ENCODE measurements at places on chromosomes 1 and 21.

DNA sequence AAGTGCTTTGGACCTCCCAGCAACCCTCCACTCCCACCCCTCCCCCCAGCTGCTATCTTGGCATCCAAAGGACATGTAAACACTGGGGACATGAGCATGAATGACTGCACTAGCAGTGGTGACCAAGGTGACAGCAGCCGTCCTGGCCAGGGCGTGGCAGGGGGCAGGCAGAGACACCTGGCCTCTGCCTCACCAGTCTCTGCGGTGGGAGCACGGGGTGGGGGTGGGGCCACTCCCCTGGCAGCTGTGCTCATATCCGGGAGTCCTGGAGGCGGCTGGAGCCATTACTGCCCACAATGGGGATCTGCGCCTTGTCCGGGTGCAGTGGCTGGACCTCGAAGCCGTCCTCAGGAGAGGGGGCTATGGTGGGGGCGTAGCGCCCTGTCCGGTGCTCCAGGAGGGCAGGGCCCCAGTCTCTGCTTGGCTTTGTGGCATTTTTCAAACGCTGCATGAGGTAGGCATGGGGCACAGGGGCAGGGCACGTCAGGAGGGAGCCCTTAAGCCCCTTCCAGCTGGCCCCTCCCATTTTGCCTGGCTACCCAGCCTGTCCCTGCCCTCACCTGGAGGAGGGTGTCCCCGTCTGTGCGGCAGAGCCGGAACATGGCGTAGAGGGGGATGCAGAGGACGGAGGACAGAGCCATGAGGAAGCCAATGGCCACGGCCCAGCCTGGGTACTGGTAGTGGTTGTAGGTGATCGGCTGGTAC, 6.0 kb downstream of the CCDC24 start:
- peak; percentile 30 for DNase-seq

DNA sequence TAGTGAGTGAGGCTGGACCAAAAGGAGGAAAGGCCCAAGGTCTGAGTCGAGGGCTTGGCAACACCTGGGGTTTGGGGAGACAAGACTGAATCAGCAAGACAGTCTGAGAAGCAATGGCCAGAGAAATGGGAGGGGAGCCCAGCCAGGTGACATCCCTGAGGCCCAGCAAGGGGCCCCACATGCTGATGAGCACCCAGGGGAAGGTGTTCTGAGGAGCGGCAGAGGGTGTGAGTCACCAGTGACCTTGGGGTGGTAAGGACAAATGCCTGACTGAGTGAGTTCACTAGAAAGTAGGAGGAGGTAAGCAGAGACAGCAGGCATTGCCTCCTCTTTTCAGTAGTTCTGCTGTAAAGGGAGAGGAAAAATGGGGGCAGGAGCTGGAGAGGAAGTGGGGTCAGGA, 192.4 kb upstream of the GALNT2 start:
- no peak for DNase-seq

GRCh38 chr21:29465546-29465945, 166.8 kb downstream of the BACH1 start:
- no peak for DNase-seq

- no peak for DNase-seq
These were observed 64.7 kb downstream of the MPZL1 start for GRCh38 chr1:167786502-167786901.

GRCh38 chr1:75188892-75189291, 54.7 kb downstream of the LHX8 start:
- DNase-seq = no peak

- DNase-seq = no peak
These were observed 25.2 kb upstream of the VTCN1 start for GRCh38 chr1:117235863-117236465.

- no peak for DNase-seq
These were observed 259.6 kb upstream of the RRP15 start for GRCh38 chr1:218025454-218025853.

DNA sequence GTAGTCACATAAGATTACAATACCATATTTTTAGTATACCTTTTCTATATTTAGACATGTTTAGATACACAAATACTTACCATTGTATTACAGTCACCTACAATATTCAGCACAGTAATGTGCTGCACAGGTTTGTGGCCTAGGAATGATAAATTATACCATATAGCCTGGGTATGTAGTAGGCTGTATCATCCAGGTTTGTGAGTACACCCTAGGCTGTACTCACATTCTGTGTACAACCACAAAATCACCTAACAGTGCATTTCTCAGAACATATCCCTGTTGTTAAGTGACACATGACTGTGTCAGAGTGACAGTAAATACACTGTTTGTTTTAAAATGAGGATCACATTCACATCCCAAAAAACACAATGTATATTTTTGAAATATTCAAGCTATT, 11.2 kb downstream of the KRTAP21-3 start:
- DNase-seq = no peak

GRCh38 chr1:58573705-58574591, 3.1 kb downstream of the TACSTD2 start:
- DNase-seq = no peak

- no peak for DNase-seq
These were observed 23.4 kb upstream of the SMYD3 start for GRCh38 chr1:246530482-246530881.

DNA sequence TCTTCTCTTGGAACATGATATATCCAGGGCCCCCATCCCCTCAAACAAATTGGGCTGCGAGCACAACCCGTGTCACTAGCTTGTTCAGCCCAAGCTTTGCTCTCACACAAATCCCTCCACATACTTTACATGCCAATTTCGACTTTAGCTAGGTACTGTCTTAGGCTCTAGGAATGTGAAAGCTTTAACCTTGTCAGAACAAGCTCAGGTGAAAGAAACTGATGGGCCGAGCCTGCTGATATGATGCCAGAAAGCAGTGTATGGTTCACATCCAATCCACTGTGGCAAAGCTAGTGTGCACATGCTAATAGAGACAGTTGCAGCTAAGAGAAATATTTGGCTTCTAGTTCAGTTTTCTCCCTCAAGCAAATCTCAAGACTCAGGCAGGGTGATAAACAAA, 79.5 kb downstream of the TNFSF18 start:
- DNase-seq = no peak

DNA sequence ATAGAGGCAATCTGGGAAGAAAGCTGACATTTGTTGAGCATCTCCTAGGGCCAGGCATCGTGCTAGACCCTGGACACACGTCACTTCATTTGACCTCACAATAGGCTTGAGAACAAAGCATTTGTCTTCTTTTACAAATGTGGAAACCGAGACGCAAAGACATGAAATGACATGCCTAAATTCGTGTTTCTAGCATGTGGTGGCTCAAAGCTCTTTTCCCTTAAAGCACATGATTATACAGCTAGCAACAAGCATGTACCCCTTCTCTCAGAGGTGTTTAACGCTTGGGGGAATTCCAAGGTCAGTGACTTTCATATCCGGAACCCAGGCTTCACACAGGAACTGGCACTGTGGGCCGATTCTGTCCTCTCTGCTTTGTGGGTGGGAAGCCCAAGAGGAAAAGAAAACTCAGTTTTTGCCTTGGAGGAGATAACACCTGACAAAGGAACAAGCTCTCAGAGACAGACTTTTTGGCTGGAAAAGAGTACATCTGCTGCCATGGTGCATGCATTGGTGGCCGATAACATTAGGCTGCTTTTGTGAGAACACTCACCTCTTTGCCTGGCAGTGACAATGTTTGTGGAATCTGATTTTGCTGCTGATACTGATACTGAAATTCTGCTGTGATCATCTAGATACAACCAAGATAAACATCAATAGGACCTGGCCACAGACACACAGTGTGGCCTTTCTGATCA, 15.4 kb upstream of the CD2 start:
- DNase-seq = no peak

DNA sequence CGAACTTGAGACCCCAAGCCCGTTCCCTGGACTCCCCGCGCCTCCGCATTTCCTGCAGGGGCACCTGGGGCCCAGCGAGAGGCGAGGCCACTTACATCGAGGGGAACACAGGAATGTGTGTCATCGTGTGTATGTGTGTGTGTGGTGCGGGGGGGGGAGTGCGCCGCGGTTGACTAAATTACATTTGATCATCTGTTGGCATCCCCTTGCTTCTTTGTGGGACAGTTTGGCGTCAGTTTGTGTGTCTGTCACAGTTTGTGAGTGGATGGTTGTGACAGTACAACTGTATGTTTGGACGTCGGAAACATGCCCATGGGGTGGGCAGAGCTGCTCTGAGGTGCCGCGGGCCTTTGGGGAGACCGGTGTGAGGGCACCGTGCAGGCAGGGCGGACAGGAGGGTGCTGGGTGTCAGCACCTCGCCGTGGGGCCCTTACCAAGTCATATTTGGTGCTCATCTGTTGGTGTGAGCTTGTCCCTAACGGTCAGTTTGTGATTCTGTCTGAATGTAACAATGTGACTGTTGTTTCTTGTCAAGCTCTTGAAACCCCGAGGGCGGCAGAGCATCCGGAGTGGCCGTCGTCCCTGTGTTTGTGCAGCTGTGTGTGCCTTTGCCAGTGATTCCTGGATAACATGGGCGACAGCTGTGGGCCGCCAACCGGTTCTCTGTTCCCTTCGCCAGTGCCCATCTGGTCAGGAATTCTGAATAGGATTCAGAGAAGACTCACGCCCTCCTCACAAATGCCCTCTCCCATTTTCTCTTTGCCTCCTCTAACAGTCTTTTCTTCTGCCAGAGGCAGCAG, 899 bp downstream of the OPRD1 start:
- peak; percentile 93 for DNase-seq

DNA sequence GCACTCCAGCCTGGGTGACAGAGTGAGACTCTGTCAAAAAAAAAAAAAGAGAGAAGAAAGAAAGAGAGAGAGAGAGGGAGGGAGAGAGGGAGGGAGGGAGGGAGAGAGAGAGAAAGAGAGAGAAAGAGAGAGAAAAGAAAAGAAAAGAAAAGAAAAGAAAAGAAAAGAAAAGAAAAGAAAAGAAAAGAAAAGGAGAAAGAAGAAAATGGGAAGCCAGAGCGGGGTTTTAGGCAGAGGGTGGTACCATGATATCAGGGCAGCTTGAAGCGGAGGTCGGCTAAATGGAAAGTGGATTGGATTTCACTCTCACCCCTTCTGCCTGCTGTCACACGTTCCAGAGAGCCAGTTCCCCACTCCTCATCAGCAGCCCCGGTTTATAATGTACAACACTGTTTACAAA, 1.9 kb downstream of the TMCO4 start:
- DNase-seq = no peak

DNA sequence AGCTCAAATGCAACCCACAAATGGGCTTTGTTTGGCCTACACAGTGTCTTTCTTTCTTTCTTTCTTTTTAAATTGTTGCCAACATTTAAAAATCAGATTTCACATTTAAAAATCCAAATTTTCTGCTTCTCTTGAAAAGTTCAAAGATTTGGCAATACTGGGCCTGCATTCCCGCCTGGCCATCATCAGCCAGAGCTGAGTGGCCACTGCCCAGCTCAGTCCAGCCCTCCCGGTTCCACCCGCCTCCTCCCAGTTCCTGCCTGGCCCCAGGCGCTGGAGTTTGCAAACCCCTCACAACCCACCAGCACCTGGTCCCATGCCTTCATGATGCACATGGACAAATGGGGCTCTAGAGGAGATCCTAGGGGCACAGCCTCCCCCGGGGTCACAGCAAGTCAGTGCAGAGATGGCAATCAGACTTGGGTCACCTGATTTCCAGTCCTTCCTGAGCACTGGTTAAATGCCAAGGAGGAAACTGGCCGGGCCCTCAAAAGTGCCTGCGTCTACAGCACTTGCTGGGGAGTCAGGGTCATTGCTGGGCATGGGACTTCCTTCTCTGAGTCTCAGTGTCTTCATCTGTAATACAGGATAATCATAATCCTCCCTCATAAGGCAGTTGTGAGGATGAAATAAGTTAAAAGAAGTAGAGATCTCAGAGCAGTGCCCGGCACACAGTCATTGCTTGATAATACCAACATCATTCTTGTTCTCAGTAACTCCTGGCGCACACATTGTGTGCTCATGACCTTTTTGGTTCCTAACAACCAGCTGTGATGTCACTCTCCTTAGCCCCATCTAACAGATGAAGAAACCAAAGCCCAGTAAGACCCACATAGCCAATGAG, 41.0 kb upstream of the LAPTM5 start:
- DNase-seq = no peak

DNA sequence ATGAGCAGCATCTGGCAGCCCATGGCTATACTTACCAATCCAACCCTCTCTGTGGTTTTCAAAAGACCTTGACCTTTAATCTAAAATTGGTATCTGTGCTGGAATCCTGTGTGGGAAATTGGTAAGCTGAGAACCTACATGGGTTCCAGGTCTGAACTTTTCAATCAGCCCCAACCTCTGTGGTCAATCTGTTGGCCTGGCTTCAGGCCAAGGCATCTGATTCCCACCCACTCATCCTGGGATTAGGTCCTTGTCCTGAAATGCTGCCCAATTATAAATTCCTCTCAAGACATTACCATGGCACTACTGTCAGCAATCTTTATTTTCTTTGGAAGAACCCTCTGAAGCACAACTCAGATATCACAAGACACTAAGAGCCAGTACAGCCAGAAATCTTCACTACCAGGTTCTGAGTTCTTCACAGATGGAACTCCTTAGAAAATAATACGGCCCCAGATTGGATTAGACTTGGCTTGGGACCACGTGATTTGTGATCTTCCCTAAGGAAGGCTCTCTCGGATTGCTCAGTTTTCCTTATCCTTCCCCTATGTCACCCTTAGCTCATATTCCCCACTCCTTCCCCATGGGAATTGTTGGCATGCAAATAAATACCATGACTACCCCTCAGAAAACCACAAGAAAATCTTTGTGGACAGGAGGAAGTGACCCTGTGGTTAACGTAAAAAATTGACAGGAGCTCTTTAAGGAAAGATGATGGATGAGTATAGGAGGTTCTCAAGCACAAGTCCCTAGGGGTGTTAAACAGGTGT, 207.9 kb upstream of the ST6GALNAC5 start:
- no peak for DNase-seq

GRCh38 chr1:106447466-106447865, 609.0 kb upstream of the PRMT6 start:
- no peak for DNase-seq

DNA sequence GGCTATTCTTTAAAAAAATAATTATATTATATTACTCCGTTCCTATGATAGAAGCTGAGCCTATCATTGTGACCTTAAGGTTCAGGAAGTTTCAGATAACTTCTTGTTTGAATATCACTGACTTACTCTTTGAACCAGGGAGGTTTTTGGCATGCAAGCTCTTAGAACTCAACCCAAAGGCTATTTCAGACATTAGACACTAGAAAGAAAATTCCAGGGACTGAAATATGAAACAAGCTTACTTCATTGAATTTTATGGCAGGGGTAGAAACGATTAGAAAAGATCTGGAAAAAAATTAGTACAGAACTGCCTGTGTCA, 159.6 kb downstream of the DENND1B start:
- DNase-seq = no peak

DNA sequence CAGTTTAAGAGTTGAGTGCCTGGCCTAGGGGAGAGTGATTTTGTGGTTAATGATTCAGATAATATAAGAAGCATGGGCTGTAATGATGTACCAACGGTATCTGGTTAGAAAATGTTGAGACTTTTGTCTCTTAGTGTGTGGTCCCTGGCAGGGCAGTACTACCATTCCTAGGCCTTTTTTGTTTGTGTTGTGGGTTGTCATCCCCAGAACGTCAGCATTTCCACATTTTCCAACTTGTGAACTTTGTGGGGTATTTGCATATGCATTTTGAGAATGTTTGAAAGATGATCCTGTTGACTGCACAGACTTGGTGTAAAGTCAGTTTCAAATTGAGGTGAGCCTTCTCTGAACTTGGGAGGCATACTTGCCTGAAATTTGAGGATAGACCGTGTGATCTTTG, 11.4 kb downstream of the NEK7 start:
- DNase-seq = no peak

GRCh38 chr1:82927753-82928152, 1071.2 kb downstream of the TTLL7 start:
- DNase-seq = no peak
